ENCODE measurements at places on chromosomes 4 and X.
A peak's percentile ranks its signal among the peaks of the same experiment; 100 is the strongest.

DNA sequence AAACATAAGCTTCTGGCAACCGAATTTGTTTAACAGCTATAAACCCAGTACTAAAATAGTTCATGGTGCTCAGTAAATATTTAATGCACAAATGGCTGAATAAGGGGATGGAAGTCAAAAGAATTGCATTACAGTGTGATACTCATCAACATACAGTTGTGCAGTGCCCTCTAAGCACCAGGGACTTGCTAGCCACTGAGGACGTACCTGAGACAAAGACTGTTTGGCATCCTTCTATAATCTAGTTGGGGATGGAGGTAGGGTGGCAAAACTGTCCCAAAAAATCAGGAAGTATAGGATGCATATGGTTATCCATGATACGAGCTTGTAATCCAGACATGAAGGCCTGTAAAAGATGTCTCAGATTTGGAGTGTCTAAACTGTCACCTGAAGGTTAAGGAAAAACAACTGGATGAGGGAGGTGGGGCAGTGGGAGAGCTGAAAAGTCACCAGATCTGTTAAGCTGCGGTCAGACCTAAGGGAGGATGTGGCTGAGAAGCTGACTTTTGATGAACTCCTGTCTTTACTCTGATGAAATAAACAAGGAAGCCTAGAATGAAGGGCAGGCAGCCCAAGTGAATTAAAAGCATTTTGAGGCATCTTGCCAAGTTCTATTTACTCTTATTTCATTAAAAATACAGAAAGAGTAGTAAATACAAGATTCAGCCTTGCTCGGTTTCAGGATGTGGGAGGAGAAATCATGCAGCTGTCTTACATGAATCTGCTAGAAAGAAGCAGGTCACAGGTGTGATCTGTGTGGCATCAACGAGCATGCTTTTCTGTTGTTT is 12.0 kb upstream of the CD38 start:
- no peak for DNase-seq

DNA sequence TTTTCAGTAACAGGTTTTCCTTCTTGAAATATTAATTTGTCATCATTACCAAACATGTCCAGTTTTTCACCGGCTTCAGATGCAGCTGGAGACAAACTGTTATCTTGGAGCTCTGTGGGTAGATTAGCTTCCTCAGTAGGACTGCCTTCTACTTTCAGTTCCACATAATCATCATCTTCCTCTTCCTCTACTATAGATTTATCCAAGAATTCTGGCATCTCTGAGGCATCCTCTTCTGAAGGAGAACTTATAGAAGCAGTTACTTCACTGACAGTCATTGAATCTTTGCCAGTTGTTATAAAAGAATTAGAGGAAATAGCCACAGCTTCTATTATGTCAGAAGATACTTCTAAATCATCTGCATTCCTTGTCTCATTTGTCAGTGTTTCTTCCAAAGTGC is 162.9 kb downstream of the LRBA start:
- no peak for DNase-seq

DNA sequence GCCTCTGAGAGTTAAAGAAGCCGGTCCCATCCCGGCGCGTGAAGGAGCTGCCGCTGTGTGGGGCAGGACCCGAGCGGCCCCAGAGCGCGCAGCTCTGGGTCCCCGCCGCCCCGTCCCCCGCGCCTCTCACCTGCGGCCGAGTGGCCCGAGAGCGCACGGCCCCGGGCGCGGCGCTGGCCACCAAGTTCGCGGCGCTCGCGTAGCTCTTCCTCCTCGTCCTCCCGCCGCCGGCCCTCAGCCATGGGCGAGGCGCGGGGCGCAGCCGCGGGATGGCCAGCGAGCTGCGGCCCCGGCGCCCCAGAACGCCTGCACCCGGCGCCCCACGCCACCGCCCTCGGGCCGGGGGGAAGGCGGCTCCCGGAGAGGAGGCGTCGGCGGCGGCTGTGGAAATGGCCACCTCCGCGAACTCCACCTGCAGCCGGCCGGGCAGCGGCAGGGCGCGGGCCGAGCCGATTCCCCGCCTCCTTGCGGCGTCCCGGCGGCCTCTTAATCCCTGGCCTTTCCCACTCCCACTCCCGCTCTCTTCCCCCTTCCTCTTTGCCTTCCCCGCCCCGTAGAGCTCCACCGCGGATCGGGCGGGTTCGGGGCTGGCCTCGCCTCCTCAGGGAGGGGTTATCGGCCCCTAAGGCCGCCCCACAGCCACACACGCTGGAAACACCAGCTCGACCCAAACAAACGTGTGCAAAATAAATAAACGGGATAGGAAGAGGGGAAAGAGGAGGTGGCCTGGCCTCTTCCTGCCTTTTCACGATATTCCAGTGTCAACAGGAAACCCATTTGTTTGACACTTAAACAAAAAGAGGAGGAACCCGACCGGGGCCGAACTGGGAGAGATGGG is at the start of gene SH3D19:
SH3D19 (minus strand) TSS at position 495 of the 838 bp plus-strand sequence; CDS start at position 242, 253 bp downstream.
- peak; percentile 87 for DNase-seq

DNA sequence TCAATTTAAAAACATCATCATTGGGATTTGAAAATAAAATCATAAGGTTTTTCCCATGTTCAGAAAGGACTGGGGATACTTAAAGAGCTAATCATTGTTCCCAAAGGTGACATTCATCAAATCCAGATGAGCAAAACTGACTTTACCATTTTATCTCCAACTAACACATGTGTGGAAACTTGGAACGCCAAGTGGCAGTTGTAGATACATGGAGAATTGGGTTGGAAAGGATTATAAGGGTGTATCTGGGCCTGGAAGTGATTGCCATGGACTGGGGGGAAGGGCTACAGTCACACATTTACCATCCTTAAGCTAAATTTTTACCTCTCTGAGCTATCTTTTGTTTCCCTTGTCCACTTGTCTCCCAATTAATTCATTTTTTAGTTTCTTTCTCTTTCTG is 203.4 kb downstream of the SLC39A8 start:
- no peak for DNase-seq

DNA sequence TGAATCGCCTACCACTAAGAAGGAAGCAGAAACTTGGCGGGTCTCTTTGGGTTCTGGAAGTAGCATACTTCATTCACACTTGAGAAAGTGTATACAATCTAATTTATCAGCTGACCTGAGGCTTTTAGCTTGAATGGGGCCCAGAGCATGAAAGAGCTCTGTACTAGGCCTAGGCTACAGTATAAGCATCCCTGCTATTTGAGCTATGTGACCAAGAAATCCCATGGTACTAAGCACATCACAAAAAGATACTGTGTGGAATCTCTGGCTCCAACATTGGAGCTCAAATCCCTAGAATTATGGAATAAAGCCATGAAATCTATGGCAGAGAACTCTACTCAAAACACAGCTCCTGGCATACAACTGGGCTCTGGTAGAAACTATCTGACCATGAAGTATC is 43.9 kb upstream of the CCDC149 start:
- DNase-seq, result no peak

DNA sequence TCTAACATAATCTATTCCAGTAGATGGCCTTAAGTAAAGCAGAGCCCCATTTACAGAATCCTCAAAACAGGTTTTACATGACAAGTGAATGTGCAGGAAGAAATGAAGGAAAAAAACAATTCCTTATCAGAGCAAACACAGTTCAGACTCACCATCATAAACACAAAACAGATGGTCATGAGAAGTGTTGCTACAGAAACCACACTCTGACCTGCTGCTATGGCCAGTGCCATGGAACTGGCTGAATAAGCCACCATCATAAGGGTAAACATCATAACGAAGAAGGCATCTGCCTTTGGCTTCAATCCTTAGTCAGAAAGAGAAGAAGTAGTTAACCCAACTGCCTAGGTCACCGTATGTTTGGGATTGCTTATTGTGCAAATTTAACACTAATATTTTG is 61.1 kb downstream of the ABCG2 start:
- no peak for DNase-seq

DNA sequence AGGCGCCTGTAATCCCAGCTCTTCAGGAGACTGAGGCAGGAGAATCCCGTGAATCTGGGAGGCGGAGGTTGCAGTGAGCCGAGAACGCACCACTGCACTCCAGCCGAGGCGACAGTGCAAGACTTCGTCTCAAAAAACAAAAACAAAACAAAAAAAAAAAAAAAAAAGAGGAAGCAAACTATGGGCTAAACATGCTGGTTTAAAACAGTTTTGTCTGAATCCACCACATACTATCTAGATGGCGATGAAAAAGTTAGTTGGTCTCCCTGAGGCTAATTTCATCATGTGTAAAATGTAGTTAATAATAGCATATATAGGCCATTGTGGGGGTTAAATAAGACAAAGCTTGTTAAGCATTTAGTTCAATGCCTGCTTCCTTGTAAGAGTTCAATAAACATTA is 451.1 kb downstream of the RPA4 start:
- DNase-seq, result no peak

- DNase-seq, result no peak
Measured at GRCh38 chr4:88514557-88515511, 8.7 kb downstream of the PYURF start.

DNA sequence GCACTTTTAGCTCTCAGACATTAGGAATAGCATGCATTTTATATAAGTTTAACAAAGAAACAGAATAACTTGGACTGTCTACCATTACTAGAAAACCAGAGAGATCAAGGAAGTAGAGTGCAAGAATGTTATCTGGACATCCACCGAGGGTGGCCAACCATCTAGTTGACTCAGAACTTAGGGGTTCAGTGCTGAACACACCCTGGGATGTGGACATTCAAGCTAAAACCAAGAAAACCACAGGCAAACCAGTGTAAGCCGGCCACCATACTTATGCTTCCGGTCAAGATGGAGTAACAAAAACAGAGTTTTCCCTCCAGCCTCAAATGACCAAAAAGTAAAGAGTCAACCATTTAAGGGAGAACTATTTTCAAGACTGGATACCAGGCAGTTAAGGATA is 181.4 kb upstream of the MXRA5 start:
- no peak for DNase-seq

- DNase-seq, result no peak
Measured at GRCh38 chr4:119209586-119209985, 2.9 kb upstream of the USP53 start.

DNA sequence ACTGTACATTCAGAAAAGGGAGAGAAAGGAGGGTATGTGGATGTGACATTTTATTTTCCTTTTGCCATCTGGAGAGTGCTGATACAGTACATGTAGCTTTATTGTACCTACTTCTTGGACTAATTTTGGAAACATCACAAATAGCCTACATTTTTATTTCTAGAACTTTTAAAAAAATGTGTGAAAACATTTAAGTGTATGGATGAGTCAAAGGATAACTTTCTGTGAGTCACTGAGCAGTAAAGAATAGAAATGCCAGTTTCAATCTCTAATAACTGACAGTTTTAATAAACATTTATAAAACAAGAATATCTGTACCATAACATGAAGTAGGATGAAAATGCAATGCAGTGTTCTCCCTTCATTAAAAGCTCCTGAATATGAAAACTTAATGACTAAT is 374.4 kb upstream of the NWD2 start:
- DNase-seq, result no peak

DNA sequence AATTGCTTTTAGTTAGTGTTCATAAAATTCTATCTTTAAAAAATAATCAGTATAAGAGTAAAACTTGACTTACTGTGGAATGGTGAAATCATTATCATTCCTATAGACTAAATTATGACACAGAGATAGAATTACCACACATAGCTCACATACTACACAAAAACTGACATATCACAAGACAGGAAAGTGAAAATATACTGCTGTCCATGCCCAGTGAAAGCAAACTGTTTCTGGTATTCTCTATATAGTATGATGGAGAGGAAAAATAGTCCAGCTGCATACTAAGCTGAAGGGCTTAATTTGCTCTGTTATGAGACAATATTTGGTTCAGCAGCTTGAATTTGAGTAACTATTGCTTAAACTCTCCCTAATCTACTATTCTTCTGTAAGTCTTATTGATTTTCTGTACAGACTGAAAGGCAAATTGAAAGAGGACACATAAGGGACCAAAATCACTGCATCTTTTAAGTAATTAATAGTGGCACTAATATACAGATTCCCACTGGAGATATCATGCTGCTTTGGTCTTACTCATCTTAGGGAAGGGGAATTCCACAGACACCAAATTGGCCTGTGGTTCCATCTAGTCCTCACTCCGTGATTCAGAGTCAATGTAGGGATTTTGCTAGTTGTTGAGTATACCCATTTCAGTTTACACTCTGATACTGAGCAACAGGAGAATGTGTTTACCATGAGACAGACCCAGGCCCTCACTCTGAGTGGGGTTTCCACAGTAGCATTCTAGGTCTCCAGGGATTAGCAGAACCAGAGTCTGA is 47.4 kb upstream of the AGA start:
- no peak for DNase-seq

- no peak for DNase-seq
Measured at GRCh38 chr4:25442863-25443307, 65.8 kb downstream of the ANAPC4 start.

- peak; percentile 35 for DNase-seq
Measured at GRCh38 chrX:151753313-151754046, 18.9 kb downstream of the CNGA2 start.

- no peak for DNase-seq
Measured at GRCh38 chrX:9966775-9967408, at the start of gene CLDN34. CLDN34 (plus strand) TSS chrX:9967358; CDS start chrX:9967358, 0 bp downstream.

DNA sequence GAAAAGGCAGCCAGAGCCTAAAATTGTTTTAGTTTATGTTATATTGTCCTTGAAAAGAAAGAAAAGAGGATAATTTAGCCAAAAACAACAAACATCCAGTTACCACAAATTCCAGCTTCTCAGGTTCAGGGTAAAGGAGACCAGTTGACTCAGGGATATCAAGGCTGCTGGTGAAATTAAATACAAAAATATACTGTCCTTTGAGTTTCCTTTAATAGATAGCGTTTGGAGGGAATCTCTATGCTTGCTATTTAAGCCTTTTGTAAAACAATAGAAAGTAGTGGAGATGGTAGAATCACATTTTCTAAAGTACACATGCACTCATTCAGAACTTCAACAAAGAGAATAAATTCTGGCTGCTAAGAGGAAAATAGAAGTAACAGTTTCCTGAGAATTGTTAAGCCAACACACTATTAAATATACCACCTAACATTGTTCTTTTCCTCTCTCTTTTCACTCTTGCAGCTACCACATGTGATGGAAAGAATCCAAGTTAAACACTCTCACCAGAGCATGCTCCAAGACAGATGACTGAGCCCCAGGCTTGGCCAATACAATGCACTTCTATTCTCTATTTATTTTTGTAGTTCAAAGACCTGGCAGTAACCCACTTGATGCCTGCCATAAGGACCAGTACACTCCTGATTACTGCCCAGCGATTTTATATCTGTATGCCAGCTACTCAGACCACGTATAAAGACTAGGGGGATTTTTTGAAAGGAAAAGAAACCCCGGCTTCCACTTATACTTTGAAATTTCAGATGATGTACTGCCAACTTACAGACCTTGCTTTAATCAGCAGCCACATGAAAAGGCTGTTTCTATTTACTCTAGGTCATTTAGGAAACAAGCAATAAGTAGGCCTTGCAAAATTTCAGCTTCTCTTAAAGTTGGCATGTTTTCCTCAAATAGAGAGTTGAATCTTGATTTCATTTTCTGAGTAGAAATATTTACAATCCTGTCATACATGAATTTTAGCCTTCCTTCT is 756.9 kb downstream of the FAT4 start:
- no peak for DNase-seq

DNA sequence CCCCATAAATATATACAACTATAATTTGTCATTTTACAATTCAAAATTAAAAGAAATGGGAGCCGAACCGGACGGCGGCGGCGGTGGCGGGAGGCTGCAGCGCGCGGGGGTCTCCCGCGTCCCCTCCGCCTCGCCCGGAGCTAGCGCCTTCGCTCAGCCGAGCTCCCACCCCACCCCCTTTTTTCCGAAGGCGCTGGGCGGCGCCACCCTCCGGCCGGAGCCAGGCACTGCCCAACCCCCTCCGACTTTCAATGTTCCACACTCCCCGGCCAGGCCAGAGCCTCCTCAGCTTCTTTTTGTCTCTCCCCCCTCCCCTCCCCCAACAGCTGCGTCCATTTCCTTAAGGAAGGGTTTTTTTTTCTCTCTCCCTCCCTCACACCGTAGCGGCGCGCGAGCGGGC is 214.1 kb upstream of the GEMIN8 start:
- DNase-seq, result no peak

Data from right kidney (tissue), 9 donors.